ENCODE measurements at places on chromosomes 12 and 14.

DNA sequence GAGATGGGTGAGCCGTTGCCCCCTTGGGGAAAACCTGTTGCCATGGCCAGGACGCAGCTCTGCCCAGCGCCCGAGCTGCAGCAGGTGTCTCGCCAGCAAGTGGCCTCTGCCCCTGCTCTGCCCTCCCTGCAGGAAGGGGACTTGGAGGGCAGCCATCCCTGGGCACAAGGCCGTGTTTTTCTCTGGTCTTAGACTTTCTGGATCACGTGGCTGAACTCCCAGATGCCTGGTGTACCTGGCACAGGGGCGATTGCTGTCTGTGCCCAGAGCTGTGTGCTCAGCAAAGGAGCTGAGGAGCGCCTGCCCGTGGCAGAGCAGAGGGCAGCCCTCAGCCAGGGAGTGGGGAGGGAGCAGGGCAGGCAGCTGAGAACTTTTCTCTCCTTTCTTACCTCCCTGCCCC, 38.0 kb downstream of the TMEM63C start:
- no peak for DNase-seq

DNA sequence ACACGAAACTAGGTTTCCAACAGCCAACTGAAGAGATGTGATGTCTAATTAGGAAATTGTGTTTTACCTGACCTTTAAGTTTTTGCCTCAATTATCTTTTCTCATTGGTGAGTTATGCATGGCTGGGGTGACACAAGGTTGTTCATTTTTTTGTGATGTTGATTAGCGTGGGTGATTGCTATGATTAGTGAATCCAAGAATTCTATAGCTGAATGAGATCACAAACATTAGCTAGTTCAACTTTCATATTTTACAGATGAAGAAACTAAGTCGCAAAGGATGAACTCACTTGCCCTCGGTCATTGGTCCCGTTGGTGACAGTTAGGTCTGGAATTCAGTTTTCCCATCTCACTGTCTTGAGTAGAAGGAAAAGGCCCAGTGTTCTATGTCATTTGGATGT, 32.6 kb upstream of the LMNTD1 start:
- no peak for DNase-seq

DNA sequence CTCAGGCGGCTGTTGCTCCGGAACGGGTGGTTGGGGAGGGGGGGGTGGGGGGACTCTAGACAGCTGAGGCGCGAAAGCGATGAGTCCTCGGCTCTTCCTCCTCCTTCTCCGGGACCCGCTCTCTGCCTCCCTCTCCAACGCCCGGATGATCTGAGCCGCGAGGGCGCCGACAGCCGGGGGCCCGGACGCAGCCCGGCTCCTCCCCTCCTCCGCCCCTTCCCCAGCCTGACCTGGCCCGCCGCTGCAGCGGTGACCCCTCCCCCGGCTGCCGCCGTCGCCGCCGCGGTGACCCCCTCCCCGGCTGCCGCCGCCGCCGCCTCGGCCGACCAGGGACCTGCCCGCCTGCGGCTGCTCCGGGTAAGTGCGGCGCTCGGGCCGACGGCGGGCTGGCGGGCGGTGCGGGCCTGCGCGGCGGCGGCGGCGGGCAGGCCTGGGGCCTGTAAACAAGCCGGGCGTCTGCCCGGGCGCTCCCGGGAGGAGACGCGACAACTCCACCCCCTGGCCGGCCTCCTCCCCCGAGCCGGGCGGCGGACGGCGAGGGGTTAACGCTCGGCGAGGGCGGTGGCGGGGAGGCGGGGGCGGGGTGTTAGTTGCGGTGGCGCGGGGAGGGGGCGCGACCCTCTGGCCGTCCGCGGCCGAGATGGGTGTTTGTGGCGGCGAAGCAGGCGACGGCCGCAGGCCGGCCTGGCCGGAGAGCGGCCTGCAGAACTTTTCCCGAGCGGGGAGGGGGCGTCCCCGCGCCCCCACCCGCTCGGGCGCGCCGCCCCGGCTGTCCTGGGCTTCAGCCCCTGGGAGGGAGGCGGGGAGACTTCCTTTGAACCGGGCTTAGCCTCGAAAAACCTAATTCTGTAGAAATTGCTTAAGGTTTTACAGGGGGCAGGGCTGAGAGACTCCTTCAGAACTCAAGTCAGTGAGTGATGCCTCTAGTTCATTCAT, 568 bp downstream of the PPM1A start:
- peak; percentile 13 for DNase-seq

DNA sequence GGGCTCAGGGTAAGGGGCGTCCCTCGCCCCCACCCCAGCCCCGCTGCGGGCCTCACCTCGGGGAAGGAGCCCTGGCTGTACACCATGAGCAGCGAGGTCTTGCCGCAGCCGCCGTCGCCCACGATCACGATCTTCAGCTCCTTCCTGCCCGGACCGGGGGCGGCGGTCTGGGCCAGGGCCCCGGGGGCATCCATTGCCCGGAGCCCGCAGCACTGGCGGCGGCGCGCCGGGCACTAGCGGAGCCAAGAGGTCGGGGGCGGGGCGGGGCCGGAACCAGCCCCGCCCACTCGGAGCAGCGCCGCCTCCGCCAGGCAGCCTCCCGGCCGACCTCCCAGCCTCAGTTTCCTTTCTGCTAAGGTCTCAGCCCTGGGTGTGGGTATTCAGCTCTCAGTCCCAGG, at the start of gene RHOF:
Gene RHOF, minus strand, starts transcription at position 249 of the 398 bp plus-strand sequence. Its CDS starts 55 bp downstream, at position 194.
- no peak for DNase-seq

- DNase-seq, result no peak
Observed at GRCh38 chr12:20491290-20491689, 123.0 kb downstream of the PDE3A start.

GRCh38 chr12:111578276-111578970, 20.7 kb downstream of the ATXN2 start:
- peak; percentile 86 for DNase-seq

GRCh38 chr12:121299662-121300061, 3.2 kb upstream of the CAMKK2 start:
- DNase-seq, result no peak

DNA sequence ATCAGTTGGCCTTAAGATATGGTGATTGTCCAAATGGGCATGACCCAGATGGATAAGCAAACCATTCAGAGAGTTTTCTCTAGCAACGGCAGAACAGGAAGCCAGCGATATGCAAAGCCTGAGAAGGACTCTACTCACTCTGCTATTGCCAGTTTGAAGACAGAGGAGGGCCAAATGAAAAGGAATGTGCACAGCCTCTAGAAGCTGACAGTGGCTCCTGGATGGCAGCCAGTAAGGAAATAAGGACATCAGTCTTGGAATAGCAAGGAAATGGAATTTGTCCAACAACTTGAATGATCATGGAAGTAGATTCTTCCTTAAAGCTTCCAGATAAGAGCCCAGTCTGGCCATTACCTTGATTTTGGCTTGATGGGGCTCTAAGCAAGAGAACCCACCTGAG, 60.0 kb downstream of the TMTC2 start:
- DNase-seq, result no peak

DNA sequence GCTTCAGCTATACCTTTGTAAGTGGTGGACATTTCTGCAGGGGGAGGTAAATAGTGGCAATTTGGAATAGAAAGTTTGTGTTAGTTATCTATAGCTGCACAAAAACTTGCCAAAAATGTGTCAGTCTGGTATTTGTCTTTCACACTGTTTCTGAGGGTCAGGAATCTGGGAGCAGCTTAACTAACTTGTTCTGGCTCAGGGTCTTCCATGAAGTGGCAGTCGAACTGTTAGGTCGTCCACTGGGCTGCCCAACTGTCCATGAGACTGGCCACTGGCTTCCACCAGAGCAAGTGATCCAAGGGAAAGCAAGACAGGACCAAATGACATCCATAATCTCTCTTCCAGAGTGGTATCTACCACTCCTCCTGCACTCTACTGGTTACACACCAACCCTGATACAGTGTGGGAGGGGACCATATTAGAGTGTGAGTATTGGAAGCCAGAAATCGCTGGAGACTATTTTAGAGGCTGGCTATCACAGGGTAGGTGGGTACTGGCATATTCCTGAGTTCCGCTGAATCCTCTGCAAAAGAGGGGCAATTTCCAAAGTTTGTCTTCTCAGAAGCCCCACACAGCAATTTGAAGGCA, 60.9 kb downstream of the DYRK2 start:
- DNase-seq, result no peak

DNA sequence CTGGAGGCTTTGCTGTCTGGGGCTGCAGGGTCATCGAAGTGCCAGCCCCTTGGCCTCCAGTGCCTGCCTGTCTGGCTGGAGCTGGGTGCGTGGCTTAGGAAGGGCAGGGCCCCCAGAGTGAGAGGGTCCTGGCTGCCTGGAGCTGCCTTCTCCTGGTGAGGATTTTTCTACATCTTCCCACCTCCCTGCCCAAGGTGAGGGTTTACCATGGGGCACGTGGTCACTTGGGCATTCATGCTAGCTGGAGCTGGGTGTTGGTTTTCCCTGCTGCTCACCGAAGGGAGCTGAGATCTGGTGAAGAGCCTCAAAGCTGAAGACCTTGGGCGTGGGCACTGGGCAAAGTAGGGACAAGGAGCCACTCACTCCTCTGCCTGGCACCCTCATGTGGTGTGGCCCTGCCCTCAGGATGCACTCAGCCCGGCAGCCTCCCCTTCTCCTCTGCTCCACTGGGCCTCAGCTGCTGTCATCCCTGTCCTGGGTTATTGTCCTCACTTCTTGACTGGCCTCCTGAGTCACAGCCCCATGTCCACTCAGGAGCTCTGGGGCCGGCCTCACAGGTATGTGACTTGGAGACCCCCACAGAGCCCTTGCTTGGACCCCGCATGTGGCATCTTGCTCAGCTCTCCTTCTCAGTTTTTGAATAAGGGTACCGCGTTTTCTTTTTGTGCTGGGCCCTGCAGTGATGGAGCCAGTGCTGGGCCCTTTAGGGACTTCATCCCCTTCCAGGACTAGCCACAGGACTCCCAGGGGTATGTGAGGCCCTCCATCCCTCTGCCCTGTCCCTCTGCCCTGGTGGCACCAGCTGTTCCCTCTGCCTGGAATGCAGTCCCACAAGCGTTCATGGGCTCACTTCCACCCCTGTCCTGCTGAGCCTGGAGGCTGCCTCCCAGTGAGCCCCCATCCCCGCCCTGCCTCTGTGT, 1.6 kb downstream of the CEP170B start:
- DNase-seq, result no peak
